CD4-positive, alpha-beta T cell (primary cell): ENCODE measurements at places on chromosomes 16 and 17. TPM values are rescaled to one million over a fixed set of nuclear protein-coding genes. Genes with fewer than 3 reads are reported as not detected.
A peak's percentile ranks its signal among the peaks of the same experiment; 100 is the strongest.

ZNF624 gene
- 2.8 TPM for total RNA-seq

DNA sequence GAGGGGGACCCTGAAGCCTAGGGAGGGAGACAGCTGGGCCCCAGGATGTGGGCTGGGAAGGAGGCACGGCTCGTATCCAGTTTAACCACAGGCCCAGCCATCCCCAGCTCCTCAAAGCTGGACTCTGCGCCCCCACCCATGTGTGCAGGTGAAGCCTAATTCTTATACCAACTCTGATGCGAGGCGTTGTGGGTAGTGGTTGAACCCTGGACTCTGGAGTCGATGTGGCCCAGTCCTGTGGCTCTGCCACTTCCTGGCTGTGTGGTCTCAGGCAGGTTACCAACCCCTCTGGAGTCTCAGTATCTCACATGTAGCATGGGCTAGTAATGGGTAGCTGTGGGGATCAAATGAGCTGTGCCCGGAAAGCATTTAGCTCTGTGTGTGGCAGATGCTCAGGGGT is 60.4 kb upstream of the TOB1 start:
- DNase-seq, result no peak

- DNase-seq, result no peak
Measured at GRCh38 chr16:11171757-11172299, 84.2 kb downstream of the SOCS1 start.

GRCh38 chr16:57318240-57318970 is 33.9 kb upstream of the PLLP start:
- DNase-seq, result no peak

OR2C1 gene
- not detected for total RNA-seq

GRCh38 chr17:81513753-81514488 is 1.3 kb upstream of the ACTG1 start:
- DNase-seq, result peak; percentile 66

DNA sequence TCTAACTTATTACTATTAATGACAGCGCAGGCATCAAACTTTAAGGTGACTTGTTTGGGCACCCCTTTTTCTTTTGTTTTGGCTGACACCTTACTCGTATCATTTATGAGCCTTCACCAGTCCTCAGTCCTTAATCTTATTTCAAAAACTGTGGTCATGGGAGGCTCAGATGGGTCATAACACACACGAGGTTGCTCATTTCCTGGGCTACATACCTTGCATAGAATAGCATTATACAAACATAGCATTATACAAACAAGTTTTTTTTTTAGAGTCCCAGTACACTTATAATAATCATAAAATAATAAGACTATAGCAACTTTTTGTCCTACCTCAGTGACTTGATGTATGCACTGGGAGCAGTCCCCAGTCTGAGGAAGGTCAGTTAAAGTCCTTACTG is 11.2 kb upstream of the ACSF2 start:
- no peak for DNase-seq

ALOX15 gene
- 0.36 TPM for total RNA-seq

DNA sequence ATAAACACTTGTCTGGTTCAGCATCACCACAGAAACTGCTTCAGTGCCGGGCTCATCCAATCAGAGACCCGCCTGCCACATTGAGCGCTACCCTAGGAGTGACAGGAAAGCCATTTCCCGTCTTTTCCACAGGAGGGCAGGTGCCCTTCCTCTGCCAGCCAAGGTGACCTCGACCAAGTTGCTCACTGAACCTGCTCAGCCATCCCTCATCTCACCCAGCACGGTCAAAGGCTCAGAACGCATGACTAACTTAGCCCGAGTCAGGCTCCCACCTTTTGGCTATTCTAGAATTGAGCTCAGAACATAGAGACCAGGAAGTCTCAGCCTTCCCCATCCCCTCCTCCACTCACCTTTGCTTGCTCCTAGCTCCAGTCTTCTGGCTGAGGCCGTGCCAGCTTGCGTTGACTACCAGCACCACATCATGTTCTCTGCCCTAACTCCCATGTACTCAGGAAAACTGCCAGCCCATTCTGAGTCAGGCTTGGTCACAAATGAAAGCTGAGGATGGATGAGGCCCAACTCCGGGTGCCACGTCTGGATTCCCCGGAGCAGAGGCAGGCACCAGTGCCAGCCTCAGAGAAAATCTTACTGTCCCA is 15.6 kb downstream of the MRPS23 start:
- no peak for DNase-seq

- DNase-seq, result peak; percentile 75
Measured at GRCh38 chr17:8118769-8119580, 661 bp upstream of the ALOXE3 start.

DNA sequence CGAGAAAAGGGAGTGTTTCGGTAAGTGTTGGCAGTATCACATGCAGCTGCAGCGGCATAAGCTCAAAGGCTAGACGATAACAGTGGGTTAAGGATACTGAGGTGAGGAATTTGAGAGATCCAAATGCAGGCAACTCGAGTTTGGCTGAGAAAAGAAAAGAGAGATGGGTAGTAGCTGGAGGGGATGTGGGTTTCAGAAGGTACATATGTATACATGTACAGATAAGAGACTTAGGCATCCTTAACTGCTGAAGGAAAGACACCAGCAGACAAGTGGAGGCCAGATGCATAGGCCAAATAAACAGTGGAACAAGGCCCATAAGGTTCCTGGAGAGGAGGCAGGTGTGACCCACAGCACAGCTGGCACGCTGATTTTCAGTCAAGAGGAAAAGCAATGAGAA is 86.6 kb upstream of the NETO2 start:
- DNase-seq, result no peak

DNA sequence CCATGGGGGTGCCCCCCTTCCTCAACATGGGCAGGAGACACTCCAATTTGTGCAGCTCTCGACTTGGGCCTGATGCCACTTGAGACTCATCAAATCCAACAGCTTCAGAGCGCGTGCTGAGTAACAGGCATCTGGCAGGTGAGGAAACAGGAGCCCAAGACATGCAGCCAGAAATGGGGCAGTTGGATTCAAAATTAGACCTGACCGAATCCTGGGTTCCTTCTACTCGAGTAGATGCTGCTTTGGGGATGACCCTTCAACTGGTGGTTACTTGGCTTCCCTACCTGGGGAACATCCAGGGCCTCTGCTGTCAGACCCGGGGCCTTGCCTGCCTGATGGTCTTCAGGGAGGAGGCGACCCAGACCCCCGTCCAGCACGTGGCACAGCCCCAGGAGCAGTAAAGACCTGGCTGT is 488 bp upstream of the NTN3 start:
- no peak for DNase-seq

DNA sequence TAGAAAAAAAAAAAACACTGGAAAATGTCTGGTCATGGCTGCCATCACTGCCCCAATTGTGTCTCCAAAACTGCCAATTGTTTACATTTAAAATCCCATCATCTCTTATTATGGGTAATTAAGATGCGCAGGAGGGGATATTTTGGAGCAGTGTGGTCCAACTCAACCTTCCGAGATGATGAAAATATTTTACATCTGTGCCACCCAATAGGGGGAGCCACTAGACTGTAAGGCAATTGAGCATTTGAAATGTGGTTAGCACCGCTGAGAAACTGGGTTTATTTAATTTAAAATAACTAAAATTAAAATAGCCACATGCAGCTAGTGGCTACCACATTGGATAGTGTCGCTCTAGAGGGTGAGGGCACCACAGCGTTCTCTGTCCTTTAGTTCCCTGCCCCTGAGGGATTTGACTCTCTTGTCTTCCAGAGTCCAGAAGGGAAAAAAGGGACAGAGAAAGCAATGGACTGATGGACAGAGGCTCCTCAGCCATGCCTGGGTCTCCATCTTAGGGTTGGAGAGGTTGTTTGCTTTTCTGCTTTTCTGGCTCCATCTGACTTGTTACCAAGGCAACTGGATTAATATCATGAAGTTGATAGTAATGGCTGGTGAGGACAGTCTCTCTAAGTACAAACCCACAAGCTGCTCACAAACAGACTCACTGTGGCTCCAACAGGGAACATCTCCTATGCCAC is 3.5 kb downstream of the MPO start:
- DNase-seq, result no peak

OSGIN1 gene
- 2.1 TPM for total RNA-seq

OR4D1 gene
- total RNA-seq, result 0.49 TPM

SLC12A3 gene
- total RNA-seq, result not detected

DNA sequence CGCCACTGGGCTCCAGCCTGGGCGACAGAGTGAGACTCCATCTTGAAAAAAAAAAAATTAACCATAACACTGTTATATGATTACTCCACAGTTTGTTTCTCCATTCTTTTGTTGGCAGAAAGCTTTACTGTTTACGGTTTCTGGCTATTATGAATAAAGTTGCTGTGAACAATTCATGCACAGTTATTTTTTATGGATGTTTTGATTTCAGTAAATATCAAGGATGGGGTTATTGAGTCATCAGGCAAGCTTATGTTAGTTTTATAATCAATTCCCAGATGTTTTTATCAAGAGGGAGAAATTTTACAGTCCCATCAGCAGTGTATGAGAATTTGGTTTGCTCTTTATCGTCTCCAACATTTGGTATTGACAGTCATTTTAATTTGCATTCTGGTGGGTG is 67.9 kb downstream of the TAOK1 start:
- DNase-seq, result no peak

DNA sequence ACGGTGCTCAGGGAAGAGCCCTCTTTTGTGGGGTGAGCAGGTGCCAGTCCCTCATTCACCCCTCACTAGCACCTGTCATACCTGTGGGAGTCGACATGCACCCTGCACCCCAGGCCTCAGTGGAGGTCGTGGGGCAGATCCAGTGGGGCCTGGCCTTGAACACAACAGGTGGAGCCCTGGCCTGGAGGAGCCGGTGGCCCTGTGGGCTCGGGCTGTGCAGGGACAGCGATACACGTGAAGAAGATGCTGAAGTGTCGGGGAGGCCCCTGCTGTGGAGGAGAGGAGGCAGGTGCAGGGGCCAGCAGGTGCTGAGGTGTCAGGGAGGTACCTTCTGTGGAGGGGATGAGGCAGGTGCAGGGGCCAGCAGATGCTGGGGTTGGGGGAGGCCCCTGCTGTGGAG is 31.8 kb downstream of the ZNF750 start:
- no peak for DNase-seq
